ENCODE measurements at places on chromosomes 5 and 9.

GRCh38 chr5:108878756-108879155 is 131.1 kb downstream of the FER start:
- DNase-seq: no peak

DNA sequence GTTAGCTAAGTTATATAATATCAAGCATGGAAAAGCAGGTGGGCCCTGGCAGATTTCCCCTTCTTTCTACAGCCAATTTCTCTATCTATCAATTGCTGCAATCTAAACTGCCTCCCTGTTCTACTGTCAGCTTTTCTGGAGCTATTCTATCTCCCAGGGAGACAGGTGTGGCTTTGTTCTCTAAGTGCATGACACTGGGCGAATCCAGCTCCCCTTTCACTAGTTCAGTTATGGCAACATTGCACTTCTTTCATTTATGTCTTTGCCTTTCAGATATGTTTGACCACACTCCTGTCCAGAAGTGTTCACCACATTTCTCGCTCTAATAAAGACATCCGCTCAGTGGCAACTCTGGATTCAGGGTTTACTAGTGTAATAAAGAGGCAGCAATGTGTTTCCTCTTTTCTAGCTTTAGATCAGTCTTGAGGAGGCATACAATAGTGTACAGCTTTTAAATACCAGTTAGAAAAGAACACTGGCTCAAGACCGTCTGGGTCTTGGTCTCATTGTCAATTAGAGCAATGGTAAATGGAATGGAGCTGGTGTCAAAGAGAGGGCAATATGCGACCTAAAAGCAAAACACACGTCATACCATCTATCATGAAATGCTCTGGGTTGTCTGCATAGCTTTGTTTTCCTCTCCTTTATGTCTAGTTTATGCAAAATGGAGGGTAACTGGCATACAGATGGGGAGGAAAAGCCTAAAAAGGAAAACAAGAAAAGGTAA is 197.0 kb downstream of the SLF1 start:
- no peak for DNase-seq

DNA sequence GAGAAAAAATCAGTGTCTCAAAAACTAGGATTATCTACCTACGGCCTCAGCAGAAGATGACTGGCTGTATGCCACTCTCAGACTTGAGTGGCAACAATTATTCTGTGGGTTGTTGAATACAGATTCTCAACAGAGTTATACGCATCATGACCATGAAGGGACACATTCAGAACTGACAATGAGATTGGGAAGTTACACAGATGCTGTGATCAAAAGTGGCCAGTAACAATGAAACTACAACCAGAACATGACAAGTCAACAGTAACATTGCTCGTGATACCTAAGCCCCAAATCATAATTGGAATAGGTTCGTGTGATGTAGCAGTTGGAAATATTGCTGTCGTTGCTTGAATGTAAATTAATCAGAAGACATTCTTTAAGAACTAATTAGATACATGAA is 957.5 kb upstream of the CDH9 start:
- DNase-seq: no peak

GRCh38 chr9:121976751-121977150 is 116.4 kb downstream of the TTLL11 start:
- DNase-seq: no peak

- no peak for DNase-seq
Observed at GRCh38 chr9:108077556-108077955, 588.0 kb upstream of the KLF4 start.

GRCh38 chr9:72931437-72931836 is 21.4 kb downstream of the ALDH1A1 start:
- no peak for DNase-seq

DNA sequence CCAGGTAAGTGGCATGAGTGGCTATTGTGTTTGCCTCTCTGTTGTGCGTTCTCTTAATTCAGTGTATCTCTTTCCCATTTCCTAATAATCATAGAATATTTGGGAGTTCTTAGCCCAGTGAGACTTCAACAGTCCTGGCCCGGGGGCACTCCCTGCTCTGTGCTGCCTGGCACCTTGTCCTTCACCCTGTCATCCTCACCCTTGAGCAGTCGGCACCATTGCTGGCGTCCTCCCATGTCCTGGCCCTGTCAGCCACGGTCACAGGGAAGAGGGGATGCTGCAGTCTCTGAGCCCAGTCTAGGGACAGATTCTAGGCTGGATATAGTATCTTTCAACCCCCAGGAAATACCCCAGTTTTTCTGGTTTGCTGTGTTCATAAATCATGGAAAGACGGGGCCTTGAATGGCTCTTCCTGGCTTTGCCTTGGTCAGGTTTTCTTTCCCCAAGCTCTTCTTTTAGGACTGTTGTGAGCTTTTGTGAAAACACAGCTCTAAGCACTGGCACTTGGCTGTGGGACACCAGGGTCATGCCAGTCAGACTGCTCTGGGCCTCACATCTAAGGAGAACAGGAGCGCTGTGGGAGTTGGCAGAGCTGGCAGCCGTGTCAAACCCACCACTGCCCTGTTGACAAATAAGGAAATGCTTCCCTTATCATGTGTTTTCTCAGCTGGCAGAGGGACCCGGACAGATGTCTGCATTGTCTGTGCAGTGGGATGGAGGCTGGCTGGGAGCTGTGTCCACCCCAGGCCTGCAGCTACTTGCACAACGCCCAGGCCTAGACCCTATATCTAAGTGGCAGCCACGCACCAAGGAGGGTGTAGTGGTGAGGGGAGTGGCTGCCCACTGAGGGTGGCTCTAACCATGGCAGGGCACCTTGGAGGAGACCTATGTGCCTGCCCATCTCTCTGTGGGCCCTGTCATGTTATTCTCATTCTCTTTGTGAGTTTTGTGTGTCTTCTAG is 378.6 kb downstream of the ICE1 start:
- DNase-seq: no peak

GRCh38 chr9:133460405-133461175 is 812 bp downstream of the CACFD1 start:
- peak; percentile 81 for DNase-seq

DNA sequence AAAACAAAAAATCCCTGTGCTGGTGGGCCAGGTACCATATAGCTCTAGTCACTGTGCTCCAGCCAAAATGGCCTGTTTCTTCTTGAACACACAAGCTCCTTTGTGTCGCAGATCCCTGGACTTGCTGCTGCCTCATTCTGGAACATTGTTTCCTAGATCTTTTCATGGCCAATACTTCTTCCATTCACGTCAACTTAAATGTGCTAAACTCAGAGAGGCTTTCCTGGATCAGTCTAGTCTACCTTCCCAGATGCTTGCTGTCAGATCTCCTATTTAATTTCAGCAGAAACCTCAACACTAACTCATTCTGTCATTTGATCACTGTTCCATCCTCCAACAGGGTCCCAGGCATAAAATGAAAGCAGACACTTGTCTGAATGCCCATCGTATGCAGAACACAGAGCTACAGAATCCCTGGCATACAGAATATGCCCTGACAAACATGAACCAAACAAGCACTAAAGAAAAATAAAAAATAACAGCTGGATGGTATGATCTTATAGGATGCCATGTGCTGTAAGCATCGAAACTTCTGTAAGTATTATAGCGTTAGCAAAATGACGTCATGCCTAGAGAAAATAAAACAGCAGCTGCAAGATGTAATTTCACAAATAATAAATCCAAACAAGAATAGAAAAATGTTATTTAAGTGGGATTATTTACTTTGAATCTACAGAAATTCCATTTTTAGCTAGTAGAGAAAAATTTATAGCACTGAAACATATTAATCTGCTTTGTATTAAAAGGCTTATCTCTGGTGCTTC is 403.7 kb upstream of the DAP start:
- no peak for DNase-seq

DNA sequence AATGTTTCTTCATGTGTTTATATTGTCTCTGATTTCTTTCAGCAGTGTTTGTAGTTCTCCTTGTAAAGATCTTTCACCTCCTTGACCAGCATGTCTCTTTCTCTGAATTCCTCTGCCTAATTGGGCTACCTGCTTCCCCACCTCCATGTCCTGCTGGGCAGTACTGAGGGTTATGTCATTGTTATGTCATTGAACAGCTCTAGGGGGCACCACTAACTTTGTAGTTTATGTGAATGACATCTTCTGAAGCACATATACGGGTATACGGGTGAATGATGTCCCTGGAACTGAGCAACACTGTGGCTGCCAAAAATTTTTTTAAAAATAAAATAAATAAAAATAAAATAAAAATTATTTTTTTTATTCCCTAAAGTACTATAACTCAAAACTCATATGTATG is 16.9 kb upstream of the SNCAIP start:
- DNase-seq: no peak

DNA sequence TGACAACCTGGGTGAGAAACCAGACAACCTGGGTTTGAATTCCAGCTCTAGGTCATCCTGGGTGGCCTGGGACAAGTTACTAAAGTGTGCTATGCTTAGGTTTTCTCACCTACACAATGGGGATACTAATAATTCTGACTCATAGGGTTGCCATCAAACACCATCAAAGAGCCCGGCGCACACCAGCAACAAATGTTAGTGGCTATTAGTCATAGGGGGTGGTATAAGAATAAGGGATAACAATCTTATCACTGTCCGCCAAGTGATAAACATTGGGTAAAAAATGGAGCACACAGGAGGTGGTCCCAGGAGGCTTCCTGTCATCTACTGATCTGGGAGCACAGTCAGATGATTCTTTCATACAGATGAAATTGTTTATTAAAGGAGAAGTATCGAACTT is 61.4 kb upstream of the AFAP1L1 start:
- DNase-seq: no peak

DNA sequence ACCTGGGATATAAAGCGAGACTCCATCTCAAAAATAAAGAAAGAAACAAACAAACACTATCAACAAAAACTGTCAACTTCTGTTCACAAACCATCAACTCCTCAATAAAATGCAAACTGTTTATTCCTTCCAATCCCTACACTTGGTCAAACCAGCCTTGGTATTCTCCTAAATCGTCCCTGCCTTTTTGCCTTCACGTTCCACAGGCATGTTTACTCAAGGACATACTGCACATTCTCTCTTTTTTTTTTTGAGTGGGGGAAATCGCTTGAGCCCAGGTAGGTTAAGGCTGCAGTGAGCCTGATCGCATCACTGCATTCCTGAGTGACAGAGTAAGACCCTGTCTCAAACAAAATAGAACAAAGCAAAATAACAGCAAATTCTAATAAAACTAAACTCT is 13.0 kb downstream of the UBAP2 start:
- DNase-seq: no peak

DNA sequence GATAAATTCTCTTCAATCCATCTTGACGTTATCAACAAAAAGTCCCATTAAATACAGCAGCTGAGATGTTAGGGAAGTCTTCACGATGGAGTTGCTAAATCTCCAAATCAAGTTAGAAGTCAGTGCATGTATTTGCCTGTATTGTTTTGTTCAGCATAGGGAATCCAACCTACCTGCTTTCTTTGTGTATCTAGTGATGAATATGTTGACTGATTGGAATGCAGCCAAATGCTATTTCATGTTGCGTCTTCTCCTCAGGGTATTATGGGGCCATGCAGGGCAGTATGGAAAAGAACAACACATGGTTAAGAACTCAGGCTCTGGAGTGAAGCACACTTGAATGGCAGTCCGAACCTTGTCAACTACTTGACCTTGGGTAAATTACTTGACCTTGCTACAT is 529.5 kb upstream of the ZNF462 start:
- peak; percentile 70 for DNase-seq

GRCh38 chr9:75233011-75233410 is 144.7 kb downstream of the OSTF1 start:
- no peak for DNase-seq

DNA sequence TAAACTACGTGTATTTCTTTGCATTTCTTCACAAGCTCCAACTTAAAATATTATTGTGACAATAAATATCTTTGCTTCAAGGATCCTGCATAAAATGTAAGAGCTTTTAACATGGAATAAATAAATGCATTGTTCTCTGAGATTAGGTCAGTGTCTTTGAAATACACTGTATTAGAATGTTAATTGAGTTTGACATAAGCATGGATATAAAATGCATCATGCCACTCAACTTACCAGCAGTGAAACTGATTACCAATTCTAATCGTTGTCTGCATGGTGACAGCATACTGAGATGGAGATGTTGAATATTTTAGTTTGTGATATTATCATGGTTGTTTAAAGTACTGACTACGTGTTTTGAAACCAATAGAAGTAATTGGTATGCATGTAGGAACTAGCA is 555.3 kb upstream of the ZNF608 start:
- DNase-seq: no peak

GRCh38 chr9:84385386-84386040 is 45.0 kb upstream of the SLC28A3 start:
- DNase-seq: no peak

DNA sequence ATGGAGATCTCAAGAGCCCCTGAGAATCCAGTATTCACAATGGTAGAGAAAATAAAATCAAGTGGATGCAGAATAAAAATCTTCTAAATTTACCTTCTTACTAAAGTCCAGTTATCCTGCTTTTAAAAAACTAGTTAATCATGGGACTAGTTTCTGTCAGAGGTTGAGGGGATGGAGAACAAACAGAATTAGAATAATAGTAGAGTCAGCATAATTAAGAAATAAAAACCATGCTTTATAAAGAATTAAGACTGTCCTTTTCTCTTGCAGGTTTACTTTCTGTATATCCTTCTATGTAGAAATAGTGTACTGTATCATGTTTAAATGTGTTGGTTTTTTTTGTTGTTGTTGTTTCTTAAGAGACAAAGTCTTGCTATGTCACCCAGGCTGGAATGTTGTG is 23.0 kb downstream of the ACOT12 start:
- no peak for DNase-seq

- DNase-seq: no peak
Observed at GRCh38 chr9:69027355-69028097, 8.0 kb upstream of the FXN start.

GRCh38 chr5:54772684-54773083 is 212.7 kb downstream of the ESM1 start:
- DNase-seq: no peak

DNA sequence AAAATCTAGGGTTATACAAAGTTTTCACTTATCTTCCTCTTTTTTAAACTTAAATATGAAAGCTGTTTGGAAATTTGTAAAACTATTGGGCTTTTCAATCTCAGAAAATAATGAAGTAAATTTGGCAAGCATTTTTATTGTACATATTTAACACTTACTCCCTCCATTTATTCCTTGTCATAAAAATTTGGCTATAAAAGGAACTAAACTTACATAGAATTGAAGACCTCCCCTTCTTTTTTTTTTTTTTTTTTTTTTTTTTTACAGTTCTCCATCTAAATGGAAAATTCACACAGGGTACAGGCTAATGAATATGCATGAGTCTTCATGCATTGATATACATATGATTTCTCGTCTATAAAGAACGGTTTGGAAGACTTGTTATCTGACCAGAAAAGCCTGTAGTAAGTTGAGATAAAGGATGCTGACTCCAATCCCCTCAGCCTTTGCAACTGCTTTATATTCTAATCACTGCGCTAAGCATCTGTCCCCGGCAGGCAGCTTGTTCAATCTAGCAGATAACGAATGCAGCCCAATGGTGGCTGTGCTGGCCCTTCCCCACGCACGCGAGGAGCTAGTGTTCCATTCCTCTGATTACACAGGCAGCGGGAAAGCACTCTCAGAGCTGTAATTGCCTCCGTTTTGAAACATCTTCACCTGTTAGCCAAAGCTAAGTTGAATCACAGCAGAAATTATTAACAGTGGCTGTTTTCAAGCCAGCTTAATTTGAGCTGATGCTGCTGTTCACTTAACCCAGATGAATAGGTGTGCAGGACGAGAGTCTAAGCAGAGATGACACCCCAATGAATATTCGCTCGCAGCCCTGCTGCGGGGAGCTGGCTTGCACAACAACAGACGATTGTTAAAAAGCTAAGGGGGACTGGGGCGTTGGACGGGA is 453.8 kb upstream of the ZNF608 start:
- no peak for DNase-seq

All from NCI-H510A (cell line).